PC-3 (cell line): ENCODE measurements at places on chromosomes 1 and 21.
A peak's percentile ranks its signal among the peaks of the same experiment; 100 is the strongest.

GRCh38 chr1:41662765-41663437 lies 178.4 kb upstream of the EDN2 start:
- peak; percentile 49 for DNase-seq

- DNase-seq = no peak
Observed at GRCh38 chr1:101463195-101463594, 226.4 kb downstream of the S1PR1 start.

GRCh38 chr1:29543586-29543985 lies 307.3 kb downstream of the PTPRU start:
- no peak for DNase-seq

GRCh38 chr21:29640080-29640508 lies 299.7 kb downstream of the GRIK1 start:
- DNase-seq = no peak

DNA sequence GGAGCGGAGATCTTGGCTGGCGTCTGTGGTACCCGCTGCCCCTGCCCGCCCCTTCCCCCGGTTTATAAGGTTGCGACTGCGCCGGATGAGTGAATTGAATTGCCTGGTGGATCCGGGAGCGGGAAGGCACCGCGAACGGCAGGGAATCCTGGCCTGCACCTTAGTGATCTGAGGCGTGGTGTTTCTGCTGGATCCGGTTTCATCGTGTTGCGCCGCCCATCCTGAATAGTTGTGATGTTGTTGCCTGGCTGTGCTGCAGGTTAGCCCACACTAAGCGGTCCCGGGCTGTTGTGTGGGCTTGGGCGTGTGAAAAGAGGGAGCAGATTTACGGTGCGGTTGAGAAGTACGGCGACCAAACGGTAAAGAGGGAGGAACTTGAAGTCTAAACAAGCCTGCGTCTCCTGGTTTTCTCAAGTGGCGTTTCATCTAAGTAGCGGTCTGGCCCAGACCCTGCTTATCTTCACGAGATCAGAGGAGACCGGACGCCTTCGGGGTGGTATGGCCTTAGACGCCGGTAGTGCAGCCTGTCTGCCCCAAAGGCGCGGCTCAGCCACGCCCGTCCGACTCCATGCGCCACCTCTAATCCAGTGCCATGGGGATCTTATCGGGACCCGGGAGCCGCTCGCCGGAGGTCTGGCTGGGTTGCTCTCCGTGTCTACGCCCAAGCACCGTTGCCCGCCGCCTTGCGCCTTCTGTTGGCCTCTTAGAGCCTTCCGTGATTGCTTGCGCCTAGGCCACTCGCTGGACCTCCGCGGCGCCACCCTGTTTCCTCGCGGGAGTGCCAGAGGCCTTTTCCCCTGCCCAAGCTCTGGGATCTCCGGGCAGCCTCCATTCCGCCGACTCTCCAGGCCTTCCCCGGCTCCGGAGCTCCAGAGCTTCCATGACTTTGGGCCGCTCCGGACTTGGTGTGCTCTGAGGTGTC lies 87.5 kb upstream of the RHOU start:
- DNase-seq = peak; percentile 87

GRCh38 chr1:210940081-210940617 lies 193.8 kb downstream of the KCNH1 start:
- no peak for DNase-seq
